Activated effector memory CD4-positive, alpha-beta T cell treated with anti-CD3 and anti-CD28 coated beads, Interleukin-2, amount 50 U/mL, for 16 hours (primary cell): ENCODE measurements at places on chromosomes 5 and 9.

DNA sequence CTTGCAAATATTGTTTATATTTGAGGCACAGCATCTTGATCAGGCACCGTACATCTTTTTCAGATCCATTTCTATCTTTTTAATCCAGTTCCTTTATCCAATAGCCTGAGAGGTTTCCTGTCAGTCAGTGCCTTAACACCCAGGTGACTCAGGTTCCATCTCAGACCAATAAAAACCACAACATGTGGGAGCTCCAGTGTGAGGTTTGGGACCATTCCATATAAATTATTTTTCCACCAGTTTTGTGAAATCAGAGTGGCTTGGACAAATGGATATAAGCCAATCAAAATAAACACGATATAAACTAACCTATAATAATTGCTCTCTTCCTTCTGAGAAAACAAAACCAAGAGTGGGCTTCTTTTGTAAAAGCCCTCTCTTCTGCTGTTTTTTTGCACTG, 351.3 kb downstream of the NTRK2 start:
- DNase-seq: no peak

DNA sequence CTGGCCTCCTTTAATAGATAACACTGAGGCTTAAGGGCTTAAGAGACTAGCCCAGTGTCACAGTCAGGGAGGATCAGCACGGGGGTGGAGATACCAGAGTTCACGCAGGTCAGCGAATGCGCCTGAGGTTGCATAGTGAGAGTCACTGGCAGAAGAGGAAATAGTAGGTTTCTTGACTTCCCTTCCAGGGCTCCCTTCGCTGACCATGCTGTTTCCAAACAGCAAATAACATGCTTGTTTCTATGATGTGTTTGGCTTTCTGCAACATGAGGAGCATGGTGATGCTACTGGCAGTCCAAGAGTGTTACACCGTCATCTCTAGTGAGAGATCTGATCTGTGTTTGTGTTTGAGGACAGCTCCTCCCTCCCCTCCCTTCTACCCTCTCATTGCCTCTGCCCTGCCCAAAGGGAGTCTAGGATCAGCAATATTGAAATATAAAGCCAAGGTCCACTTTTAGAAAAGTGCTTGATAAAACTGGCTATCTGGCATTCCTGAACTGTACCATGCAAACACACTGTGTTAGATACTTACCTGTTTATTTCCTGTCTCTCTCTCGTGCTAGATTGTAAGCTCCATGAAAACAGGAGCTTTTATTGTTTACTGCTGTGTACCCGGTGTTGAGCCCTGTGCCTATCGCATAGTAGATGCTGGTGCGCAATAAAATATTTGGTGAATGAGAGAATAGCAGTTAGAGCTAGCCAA, 12.3 kb downstream of the TLE4 start:
- peak; percentile 69 for DNase-seq

- no peak for DNase-seq
Observed at GRCh38 chr9:133796562-133796961, 58.4 kb upstream of the SARDH start.

DNA sequence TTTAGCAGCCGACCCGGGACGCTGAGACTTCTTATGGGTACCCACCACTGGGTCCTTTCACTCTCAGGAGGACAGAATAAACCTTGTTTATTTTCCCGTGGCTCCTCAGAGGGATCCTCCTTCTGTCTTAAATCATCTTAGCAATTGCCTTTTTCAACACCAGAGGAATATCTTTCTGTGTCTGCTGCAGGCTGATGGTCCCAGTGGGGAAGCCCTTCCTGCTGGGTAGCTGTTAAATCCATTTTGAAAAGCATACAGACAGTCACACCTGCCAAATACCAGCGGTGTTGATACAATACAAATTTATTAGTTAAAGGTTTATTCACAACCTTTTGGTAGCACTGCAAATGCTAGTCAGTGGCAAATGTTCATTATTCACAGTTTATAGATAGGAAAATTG, 222.9 kb downstream of the AOPEP start:
- no peak for DNase-seq

DNA sequence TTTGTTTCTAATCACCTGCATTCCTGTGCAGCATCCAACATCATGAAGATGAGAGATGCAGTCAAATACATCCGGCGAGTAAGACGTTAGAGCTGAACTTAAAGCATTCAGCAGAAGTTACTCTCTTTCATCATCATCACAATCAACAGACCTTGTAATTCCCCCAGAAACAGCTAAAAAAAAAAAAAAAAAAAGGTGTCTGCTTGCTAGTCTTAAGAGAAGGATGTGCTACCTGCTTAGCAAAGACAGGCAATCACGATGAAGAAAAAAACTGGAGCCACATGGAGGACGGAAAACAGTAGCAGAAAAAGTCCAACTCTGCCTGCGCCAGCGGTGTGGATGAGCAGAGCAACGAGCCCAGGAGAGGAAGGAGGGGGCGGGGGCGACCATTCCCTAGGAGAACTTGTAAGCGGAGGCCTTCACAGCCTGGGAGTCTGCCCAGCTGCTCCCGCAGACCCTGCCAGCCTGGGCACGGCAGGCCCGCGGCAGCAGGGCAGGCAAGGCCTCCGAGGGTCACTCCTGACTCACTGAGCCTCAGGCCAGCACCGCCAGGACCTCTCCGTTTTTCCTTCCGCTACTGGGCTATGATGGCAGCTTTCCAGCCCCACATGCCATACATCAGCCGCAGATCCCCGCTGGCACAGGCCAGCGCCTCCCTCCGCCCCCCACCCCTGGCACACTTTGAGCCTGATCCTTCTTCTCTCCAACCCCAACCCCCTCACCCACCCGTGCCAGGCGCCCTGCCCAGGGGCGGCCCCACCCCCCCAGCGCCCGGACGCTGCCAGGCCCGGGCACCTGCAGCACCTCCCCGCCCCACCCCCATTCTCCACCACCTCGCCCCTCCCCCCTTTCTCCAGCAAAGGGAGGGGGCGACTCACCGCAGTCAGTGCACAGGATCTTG, 1.4 kb downstream of the NRG2 start:
- DNase-seq: no peak
